Bone marrow (tissue), 2 donors: ENCODE measurements at places on chromosomes 4 and X.
A peak's percentile ranks its signal among the peaks of the same experiment; 100 is the strongest.

- DNase-seq, result no peak
Measured at GRCh38 chrX:123464709-123465108, 268.1 kb downstream of the THOC2 start.

DNA sequence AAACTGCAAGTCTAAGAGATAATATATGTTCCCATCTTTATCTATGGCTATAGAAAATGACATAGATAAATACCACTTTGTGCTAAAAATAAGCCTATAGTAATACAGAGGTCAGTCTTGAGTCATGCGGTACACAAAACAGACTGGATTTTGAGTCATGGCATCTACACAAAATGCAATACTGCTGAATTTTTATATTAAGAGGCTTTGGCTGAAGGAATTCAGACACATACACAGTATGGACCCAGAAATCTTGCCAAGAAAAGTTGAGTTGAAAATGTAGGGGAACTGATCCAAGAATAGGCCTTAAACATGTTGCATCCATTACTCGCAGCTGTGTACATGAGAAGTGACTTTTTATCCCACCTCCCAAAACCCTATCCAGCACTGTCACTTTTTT is 184.4 kb downstream of the TENM3 start:
- no peak for DNase-seq

DNA sequence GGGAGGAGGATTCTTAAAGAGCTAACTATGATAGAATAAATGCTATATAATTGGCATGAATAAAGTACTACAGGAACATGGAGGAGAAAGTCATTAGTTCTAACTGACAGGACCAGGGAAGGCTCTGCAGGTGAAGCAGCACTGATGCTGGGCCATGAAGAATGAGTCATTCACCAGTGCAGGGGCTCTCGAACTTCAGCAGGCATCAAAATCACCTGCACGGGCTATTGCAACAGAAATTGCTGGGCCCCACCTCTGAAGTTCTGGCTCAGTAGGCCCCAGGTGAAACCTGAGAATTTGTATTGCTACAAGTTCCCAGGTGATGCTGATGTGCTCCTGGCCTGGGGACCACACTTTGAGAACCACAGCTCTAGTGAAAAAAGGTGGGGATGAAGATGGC is 33.7 kb downstream of the TMEM150C start:
- no peak for DNase-seq

DNA sequence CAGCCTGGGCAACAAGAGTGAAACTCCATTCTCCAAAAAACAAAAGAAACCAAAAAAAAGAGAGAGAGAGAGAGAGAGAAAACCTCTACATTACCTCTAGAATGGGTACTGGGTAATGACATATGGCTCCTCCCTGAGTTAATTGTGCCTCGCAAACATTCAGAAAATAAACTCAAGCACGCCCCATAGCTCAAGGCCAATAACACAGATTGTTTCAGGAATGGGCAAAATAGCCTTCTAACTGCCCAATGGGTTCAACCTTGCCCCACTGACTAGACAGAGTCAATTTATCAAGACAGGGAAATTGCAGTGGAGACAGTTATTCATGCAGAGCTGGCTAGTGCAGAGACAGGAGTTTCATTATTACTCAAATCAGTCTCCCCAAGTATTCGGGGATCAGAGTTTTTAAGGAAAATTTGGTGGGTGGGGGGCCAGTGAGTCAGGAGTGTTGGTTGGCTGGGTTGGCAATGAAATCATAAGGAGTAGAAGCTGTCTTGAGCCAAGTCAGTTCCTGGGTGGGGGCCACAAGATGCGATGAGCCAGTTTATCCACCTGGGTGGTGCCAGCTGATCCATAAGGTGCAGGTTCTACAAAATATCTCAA is 25.1 kb downstream of the NIPAL1 start:
- DNase-seq, result no peak

GRCh38 chrX:15151267-15152186 is 118.4 kb downstream of the ASB9 start:
- no peak for DNase-seq

DNA sequence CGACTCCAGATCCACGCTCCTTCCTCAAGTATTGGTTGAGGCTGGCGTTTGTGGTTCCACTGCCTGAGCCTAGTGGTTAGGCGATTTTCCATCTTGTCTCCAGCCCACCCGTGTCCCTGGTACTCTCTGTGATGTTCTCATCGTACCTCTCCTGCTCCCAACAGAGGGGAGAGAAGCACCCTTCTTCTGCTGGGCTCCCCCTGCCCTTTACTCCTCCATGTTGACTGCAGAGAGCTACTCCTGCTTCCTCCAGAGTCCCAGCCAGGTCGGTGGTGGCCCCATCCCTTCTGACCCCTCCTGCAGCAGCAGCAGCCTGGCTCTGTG is 164.0 kb upstream of the BCOR start:
- no peak for DNase-seq

DNA sequence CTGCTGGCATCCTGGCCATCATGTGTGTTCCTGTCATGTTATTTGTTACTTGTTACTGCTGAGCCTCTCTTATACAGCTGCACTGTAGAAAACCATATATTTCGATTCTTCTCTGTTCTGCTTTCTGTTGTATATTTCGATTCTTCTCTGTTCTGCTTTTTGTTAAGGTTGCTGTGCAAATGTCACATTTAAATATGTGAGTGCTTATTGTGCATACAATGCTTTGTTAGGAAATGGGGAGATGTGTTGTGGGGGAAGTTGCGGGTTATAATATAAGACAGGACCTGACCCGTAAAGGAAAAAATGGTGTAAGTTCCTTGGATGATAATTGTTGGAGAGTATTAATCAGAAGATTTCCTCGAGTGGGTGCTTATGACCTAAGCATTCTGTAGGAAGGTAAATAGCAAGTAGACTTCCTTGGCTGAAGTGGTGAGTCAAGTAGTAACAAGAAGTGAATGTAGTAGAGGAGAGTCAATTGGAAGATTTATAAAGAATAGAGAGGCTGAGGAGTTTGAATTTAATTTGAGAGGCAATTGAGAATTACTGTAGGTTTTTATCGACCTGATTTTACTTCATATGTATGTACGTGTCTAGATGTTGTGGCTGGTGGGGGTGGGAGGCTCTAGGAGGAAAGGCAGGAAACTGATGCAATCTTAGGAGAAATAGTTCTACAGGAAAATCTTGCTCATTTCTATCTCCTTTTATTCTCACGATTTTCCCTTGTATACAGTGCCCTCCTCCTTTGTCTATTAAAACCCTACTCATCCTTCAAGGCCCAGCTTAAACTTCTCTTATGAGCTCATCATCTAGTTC is 8.5 kb downstream of the OGT start:
- DNase-seq, result no peak

DNA sequence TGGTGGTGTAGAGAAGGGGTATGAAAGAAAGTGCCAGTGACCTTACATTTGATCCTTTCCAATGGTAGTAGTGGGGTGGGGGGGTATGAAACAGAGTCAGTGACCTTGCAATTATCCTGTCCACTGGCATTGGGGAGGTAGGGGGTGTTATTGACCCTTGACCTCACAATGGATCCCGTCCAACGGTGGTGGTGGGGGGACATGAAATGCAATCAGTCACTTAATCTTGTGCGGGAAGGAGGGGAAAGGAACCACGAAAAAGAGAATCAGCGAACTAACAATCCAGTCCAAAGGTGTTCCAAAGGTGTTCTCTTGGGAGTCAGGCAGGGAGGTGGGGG is 619 bp upstream of the PDK3 start:
- DNase-seq, result no peak

GRCh38 chr4:102789317-102789717 is 28.5 kb upstream of the MANBA start:
- DNase-seq, result peak; percentile 35

- no peak for DNase-seq
Measured at GRCh38 chr4:177051473-177052060, 258.1 kb upstream of the NEIL3 start.

DNA sequence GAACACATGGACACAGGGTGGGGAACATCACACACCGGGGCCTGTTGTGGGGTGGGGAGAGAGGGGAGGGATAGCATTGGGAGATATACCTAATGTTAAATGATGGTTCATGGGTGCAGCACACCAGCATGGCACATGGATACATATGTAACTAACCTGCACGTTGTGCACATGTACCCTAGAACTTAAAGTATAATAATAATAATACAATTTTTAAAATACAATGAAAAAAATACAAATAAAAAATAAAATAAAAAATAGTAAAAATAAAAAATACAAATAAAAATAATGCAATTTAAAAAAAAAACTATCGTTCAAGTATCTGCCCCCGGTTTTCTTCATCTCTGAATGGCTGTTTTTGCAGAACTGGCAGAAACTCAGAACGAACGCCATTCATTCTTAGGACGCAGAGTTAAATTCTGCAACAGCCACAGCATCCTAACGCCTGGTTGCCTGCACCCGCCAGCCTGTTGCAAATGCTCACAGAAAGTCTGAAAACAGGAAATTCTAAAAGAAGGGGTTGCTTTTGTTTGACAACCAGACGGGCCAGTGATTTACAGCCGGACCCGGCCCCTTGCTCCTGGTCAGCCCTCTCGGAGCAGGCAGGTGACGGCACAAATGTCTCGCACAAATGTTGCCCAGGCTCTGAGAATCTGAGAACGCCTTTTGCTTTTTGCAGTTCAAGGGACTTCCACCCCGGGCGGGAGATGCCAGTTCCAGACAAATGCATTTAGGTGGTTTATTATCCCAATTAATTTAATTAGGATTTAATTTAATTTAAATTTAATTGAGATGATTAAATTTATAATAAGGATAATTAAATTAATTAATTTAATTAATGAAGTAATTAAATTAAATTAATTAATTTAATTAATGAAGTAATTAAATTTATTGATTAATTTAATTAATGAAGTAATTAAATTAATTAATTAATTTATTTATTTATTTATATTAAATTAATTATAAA is 47.8 kb downstream of the CRLF2 start:
- no peak for DNase-seq

GRCh38 chr4:56155432-56155831 is 206.7 kb downstream of the CEP135 start:
- no peak for DNase-seq

DNA sequence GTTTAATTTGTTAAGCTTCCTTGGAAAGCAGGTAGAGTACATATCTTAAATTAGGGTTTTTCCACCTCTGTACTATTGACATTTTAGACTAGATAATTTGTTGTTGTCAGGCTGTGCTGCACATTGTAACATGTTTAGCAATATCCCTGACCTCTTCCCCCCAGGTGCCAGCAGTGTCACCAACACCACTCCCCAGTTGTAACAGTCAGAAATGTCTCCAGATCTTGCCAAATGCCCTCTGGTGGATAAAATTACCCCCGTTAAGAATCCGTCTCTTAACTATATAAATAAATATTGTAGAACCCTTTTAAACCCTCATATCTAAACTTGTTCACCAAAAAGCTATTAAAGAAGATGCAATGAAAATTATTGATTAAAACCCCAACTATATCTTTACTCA is 161.5 kb downstream of the ARHGAP6 start:
- DNase-seq, result no peak

GRCh38 chrX:153966841-153967535 is 4.6 kb downstream of the HCFC1 start:
- no peak for DNase-seq

GRCh38 chr4:182492423-182492822 is 249.2 kb downstream of the TENM3 start:
- DNase-seq, result no peak

DNA sequence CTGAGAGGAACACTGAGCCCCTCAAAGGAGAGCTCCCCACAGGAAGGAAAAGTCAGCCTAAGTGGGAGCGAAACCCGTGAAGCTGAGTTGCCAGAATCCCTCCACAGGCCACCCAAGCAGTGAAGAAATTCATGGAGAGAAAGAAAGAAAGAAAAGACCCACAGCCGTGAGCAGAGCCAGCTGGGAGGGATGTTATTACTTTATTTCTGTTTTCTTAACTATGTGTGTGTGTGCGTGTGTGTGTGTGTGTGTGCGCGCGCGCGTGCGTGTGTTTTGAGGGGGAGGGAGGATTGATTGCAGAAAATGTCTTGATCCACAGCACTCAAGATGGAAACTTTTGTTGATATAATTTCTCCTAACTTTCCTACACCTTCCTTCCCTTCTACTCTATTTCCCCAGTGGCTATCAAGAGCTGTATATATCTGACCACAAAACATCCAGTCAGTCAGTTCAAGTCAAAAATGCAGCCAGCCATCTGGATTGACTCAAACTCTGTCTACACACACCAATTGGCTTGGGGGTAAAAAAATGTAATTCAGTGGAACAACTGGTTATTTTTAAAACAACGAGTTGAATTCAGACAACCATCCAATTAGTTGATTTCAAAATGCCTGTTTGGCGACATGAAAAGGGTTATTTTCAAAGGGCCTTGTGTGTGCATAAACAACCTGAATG is 13.8 kb upstream of the GPC3 start:
- no peak for DNase-seq

DNA sequence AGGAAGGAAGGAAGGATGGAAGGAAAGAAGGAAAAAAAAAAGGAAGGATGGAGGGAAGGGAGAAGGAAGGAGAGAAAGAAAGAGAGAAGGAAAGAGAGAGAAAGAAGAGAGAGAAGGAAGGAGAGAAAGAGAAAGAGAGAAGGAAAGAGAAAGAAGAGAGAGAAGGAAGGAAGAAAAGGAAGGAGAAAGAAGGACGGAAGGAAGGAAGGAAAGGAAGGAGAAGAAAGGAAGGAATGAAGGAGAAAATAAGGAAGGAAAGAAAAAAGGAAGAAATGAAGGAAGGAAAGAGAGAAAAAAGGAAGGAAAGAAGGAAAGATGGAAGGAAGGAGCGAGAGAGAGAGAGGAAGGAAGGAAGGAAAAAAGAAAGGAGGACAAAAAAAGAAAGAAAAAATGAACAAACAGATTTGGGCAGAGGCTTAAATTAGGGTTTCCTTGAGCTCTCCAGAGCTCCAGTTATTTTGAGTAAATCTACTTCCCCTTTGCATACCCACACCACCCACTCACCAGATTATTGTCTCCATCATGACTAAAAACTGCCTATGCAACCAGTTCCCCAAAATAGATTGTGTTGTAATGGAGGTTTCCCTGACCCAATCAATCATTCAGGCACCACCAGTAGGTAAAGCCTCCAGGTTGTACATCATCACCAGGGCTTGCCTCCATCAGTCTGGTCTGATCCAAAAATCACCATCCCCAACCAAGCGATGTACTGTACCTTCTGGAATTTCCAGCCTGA is 1722.9 kb upstream of the PCDH10 start:
- no peak for DNase-seq

DNA sequence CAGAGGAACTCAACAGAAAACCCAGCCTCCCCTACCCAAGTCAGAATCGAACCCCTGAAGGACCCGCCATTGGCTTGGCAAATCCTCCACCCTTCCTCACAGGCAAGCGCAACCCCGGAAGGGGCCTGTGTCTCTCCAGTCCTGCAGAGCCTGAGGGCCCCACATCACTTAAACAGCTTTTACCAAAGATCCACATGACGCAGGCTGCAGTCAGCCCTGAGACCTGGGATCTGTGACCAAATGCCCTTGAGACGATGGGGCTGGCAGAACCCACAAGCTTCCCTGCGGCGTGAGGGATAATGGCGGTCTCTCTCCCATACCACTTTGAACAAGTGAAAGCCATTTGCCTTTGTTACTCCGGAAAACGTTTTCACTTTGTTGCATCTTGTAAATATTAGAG is 54.9 kb downstream of the ACOX3 start:
- no peak for DNase-seq

DNA sequence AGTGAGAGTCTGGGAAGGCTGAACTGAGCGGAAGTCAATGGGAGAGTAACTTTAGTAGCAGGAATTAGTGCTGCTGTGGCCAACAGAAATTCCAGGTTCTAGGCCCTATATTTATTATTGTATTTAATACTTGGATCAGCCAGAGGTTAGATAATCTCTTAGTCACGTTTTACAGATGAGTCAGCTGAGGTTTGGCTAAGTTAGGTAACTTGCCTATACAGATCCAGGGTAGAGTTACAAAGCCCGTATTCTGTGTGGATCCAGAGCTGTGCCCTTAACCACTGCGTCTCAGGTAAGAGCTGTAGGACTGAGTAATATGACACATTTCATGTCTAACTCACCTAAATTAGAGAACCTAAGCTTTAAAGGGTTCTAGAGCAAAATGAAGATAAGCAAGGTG is 20.5 kb downstream of the PSMD10 start:
- no peak for DNase-seq
